ENCODE measurements at places on chromosomes 1 and 21.
A peak's percentile ranks its signal among the peaks of the same experiment; 100 is the strongest.

GRCh38 chr1:202625416-202626360 lies 84.6 kb downstream of the SYT2 start:
- peak; percentile 81 for DNase-seq

DNA sequence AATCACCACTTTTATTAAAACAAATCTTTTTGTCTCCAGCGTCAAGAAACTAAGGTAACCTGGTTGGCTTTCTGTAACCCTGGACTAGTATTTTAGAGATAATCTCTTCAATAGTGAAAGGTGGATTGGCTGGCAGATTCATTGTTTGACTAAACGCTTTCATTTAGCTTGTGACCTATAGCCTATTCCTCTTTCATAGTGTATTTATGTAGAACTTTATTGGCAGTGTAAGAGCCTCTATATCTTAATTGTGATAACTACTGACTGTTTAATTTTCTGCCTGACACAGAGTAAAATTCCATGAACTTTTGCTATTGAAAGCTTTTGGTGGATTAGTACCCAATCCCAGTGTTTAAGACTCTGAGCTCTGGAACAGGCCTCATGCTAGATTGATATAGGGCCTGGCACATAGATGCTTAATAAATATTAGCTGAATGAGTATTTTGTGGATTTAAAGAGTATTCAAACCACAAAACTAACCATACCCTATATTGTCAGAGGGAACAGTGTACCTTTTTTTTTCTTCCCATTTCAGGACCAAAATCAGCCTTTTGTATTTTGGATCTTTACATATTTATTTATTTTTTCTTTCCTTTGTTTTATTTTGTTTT lies 34.8 kb downstream of the AK4 start:
- DNase-seq: no peak

DNA sequence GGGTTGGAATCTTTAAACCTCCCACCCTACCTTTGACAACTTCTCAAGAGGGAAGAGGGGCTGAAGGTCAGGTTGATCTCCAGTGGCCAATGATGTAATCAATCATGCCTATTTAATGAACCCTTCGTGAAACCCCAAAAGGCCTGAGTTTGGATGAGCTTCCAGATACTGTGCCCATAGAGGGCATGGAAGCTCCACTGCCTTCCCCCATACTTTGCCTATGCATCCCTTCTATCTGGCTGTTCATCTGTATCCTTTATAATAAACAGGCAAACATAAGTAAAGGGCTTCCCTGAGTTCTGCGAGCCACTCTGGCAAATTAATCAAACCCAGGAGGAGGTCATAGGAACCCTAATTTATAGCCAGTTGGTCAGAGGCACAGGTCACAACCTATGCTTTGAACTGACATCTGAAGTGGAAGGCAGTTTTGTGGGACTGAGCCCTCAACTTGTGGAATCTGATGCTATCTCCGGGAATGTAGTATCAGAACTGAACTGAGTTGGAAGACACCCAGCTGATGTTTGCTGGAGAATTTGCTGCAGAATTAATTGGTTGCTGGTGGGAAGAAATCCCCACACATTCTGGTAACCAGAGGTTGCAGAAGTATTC lies 24.8 kb downstream of the S100A10 start:
- DNase-seq: no peak

- peak; percentile 54 for DNase-seq
These were observed at the start of gene RUNX3 for GRCh38 chr1:24930260-24931145. RUNX3 (minus strand) TSS chr1:24930276; CDS start chr1:24929868, 408 bp downstream.

DNA sequence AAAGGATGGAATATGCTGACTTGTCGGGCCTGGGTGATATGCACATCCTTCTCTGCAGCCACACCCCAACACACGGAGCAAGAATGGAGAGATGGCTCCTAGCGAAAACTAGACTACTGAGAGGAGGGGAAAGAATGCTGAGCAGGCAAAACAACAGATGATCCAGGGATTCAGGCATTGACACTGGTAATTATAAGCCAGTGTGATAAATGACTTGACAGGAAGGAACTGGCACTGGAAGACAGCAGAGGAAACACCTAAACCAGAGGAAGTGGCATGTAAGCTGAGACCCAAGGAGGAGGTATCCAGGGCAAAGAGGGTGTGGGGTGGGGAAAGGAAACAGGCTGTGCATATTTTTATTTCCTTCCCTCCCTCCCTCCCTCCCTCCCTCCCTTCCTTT lies 31.7 kb upstream of the KHDRBS1 start:
- DNase-seq: no peak

GRCh38 chr21:40926238-40926637 lies 79.3 kb upstream of the DSCAM start:
- DNase-seq: no peak

GRCh38 chr1:212507369-212507768 lies 74.6 kb downstream of the NENF start:
- DNase-seq: no peak

GRCh38 chr1:113855630-113856400 lies 15.7 kb downstream of the PTPN22 start:
- DNase-seq: no peak

- DNase-seq: no peak
These were observed 166.3 kb downstream of the TBX15 start for GRCh38 chr1:118821801-118822200.

- no peak for DNase-seq
These were observed 55.6 kb downstream of the GLUL start for GRCh38 chr1:182335771-182336566.

GRCh38 chr1:204207136-204207616 lies 6.6 kb downstream of the GOLT1A start:
- peak; percentile 77 for DNase-seq

- DNase-seq: no peak
These were observed 31.4 kb upstream of the PCBP3 start for GRCh38 chr21:45611939-45612664.

GRCh38 chr1:41919131-41919530 lies 409 bp upstream of the HIVEP3 start:
- DNase-seq: no peak

- no peak for DNase-seq
These were observed 475.3 kb upstream of the ADGRL2 start for GRCh38 chr1:81325397-81325796.

GRCh38 chr1:113429461-113430153 lies 39.3 kb downstream of the MAGI3 start:
- DNase-seq: peak; percentile 17

- no peak for DNase-seq
These were observed 7.1 kb upstream of the ZSCAN20 start for GRCh38 chr1:33465316-33465715.

DNA sequence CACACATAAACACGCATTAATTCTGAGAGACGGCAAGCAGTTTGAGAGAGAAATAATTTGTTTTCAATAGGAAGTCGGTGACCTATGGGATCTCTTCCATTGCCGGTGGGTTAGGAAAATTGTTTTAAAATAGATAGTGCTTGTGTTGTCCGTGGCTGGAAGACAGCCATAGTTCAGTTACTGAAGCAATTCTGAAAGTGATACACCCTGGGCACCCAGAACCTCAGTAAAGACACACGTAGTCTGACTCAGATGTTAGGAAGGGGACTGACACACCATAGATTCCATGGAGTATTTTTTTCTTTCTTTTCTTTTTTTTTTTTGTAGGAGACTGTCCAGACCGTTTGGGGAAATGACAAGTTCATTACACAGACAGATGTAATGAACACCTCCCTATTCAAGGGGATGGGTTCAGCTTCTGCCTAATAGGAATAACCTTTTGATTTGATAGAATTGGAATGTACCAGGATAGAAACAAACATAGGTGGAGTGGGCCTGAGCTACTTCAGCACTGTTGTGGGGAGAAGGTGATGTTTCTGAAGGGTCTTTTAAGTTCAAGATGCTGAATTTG lies 1.6 kb downstream of the C1orf21 start:
- DNase-seq: no peak

DNA sequence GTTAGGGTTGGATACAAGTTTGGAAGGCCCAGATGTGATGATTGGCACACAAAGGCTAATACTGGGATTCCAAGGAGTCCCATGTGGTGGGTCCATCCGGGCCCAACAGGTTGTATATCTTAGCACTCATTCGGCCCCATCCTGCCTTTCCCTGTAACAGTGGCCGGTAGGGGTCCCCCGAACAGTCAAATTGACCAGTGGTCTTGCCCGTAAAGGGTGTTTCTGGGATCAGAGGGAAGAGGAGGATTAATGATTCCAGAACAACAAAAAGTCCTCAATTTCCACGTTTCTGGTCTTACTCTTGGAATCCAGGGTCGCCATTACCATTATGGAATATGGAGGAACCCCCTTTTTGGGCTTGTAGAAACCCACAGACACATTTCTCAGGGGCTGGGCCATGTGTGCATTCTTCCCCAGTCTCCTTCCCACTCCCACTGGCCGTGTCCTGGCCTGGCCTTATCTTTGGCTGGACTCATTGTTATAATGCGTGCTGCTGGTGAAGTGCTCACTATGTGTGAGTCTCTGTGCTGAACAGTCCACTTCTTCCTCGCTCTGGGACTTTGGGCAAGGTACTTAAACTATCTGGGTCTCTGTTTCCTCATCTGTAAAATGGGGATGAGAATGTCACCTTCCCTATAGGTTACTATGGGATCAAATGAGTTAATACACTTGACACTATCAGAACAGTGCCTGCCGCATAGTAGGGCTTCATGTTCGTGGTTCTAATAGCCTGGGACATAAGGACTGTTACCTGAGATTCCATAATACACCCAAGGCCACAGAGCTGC lies 161.8 kb downstream of the DYRK1A start:
- DNase-seq: no peak

GRCh38 chr21:43353282-43354025 lies 73.5 kb downstream of the SIK1 start:
- no peak for DNase-seq

- peak; percentile 88 for DNase-seq
These were observed 85.6 kb downstream of the MAN1C1 start for GRCh38 chr1:25702101-25702775.

GRCh38 chr1:241848686-241849344 lies 811 bp downstream of the EXO1 start:
- peak; percentile 15 for DNase-seq

DNA sequence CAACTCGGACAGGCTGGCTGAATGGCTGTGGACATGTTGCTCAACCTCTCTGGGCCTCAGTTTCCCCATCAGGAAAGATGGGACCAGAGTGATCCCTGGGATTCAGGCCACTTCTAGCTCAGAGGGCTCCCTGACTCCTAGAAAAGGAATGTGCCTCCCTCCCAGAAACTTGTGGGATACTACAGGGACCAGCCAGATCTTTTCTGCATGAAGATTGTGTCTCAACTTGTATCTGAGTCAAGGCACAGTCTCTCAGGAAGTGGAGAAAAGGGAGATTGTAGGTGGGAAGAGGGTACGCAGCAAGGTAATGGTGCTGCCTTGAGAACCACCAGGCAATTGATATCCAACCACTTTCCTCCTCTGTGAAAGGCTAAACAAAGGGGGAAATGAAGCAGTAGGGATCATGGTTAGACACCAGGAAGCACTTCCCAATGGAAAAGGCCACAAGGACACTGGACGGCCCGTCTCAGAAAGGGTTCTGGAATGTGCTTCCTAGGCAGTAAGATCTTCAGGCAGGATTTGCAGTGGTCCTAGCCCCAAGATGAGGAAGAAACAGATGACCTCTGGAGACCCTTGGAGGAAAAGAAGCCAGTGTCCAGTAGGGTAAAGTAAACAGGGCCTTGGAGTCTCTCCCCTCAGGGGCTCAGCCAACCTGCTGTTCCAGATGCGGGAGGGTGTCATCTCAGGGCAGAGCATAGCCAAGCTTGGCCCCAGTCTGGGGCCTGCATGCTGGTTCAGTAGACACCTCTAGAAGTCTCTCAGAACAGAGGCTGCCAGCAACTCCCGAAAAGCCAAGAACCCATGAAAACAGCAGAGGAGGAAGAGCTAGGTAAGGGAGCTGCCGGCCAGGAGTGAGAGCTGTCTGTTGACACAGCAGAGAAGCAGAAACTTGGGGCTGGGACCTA lies 16.8 kb downstream of the IFFO2 start:
- no peak for DNase-seq

DNA sequence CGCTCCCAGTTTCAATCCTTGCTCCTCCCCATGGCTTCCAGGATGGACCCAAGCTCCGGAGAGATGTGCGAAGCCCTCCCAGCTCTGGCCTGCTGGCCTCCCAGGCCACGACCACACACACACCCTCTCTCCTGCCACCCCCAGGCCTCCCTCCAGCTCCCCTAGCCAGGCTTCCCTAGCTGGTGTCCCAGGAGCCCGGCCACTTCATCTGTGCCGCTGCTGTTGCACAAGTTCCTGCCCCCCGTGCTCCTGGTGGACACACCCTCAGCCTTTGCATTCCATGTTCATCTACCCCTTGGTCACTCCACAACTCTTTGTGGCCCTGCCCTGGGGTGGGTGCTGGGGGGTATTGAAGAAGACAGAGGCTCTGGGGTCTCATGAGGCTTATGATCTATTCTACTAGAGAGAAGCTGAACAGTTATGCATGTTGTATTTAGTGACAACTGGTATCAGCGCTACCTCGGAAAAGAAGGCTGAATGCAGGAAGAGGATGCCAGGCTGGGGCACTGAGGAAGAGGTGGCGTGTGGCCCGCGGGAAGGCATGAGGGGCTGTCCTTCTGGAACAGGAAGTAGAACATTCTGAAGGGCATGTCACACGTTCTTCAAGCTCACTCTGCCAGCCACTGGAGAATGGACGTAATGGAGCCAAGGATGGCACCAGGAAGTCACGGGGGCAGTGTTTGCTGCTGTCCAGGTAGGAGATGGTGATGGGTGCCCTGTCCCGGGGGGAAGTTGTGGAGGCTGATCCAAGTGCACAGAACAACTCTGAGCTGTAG lies 172.4 kb downstream of the PSMG1 start:
- DNase-seq: no peak

DNA sequence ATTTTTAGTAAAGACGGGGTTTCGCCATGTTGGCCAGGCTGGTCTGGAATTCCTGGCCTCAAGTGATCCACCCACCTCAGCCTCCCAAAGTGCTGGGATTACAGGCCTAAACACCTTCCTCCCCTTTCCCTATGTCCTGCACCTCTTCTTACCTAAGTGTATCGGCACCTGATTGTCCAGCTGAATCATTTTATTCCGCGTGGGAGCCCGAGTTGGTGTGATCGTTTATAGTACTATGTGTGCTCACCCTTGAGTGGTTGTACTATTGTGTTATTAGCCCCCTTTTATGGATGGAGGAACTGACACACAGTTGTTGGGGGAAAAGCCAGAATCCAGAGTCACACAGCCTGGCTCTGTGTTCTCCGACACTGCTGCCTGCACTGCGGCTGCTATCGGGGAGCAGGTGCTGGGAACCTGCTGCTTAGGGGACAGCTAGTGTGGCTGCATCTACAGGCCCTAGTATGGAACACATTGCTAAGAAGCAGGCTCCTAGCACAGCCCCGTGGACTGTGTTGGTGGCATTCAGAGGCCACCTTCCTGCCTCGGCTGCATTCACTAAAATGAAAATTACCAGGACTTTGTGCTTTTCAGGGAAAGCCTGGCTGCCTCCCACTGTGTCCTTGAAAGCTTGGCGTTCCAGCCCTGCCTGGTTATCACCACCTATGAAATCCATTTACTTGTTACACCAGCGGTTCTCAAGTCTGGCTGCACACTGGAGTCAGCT lies 21.6 kb downstream of the ENO1 start:
- no peak for DNase-seq

DNA sequence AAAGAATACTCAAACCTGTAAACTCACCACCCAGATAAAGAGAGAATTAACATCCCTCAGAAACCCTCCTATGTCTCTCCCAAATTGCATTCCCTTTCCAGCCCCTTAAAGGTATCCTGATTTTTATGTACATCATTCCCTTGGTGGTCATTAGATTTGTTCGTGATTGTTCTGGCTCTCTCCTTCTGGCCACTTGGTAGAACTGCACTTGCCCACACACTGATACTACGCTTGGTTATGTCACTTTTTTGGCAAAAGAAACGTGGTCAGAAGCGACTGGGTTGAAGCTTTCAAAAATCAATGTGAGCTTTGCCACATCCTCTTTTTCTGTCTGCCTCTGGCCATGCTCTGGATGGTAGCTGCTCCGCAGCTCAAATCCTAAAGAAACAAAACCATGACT lies 76.3 kb downstream of the KRTAP19-8 start:
- DNase-seq: peak; percentile 26
